ENCODE measurements at places on chromosomes 12 and 14.

DNA sequence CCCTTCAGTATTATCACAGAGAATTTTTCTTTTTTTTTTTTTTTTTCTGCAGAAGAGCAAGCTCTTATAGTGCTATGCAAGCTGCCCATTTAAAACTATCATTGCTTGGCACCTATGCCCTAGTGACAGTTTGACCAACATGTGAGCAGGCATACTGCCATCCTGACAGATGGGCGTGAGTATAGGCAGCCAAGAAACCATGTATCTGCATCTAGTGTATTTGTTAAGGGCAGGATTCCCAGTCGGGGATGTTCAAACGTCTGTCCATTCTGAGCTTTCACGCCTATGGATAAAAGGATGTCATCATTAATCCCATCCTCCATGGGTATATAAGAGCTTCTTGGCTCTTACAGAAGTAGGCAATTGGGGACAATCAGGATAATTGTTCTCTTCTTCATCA is 8.8 kb downstream of the VRK1 start:
- DNase-seq = no peak

- DNase-seq = no peak
These were observed 15.1 kb downstream of the CALCOCO1 start for GRCh38 chr12:53712059-53712643.

DNA sequence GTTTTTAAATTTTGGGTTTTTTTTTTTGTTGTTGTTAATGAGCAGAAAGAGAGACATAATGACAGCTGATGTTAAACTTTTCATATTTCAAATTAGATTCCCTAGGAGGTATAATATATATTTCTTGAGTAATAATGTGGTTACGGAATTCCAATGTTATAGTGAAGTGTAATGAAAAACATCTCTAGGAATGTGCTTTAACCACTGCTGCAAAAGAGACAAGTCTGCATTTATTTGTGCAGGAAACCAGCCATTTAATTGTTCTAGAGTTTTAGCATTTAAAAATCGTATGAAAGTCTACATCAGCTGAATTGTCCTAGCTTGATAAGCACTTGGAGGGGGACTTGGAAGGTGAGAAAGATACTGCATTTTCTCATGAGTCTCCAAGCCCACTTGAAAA is 14.3 kb downstream of the SERPINA10 start:
- no peak for DNase-seq

DNA sequence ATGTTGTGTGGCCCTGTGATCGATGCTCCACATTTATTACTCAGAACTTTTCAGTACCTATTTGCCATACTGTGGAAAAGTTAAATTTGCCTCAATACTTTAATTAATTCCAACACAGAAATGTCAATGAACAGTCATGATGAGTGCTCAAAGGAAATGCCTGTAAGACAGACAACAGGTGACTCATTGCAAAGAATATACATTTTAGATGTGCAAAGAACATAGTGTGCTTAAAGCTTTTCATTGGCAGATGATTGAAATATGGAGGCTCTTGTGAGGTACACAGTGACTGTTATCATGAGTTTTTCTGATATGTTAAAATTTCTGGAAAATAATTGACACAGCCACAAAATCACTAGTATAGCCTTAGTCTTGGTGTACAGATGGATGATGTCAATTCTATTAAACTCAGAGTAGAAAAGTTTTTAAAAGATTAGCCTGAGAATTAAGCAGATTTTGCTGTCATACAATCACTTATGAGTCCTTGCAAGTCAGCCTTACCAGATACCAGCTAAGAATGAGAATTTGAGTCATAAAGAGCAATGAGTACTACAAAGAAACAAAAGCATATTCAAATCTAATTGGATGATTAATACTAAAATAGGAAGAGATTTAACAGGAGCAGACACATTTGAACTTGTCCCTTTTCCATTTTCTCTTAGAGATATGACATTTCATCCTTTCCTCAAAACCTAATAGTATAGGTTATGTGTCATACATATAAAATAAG is 544.1 kb downstream of the KCNH5 start:
- no peak for DNase-seq

GRCh38 chr12:62900686-62901272 is 34.2 kb downstream of the PPM1H start:
- no peak for DNase-seq

GRCh38 chr14:59310633-59311032 is 122.2 kb downstream of the DAAM1 start:
- no peak for DNase-seq

GRCh38 chr12:1916371-1917171 is 1.9 kb downstream of the CACNA2D4 start:
- DNase-seq = no peak

DNA sequence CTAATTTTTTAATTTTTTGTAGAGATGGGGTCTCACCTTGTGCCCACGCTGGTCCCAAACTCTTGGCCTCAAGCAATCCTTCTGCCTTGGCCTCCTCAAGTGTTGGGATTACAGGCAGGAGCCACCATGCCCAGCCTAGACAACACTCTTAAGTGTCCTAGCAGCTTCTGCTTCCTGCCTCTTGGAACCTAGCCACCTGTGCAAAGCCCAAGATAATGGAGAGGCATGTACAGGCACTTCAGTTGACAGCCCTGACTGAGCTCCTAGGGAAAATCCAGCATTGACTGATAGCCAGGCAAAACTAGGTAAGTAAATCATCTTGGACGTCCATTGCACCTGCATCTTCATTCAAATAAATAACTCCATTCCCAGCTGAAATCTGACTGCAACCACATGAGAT is 15.5 kb downstream of the COX14 start:
- DNase-seq = no peak

GRCh38 chr12:106957583-106957982 is 1.9 kb downstream of the TMEM263 start:
- no peak for DNase-seq
